ENCODE measurements at places on chromosomes 13 and 19. TPM values are rescaled to one million over a fixed set of nuclear protein-coding genes. Genes with fewer than 3 reads are reported as not detected.

SPINT2 gene
- polyA plus RNA-seq, result 0.97 TPM

PCDH8 gene
- not detected for polyA plus RNA-seq

SLC10A2 gene
- not detected for polyA plus RNA-seq

DNA sequence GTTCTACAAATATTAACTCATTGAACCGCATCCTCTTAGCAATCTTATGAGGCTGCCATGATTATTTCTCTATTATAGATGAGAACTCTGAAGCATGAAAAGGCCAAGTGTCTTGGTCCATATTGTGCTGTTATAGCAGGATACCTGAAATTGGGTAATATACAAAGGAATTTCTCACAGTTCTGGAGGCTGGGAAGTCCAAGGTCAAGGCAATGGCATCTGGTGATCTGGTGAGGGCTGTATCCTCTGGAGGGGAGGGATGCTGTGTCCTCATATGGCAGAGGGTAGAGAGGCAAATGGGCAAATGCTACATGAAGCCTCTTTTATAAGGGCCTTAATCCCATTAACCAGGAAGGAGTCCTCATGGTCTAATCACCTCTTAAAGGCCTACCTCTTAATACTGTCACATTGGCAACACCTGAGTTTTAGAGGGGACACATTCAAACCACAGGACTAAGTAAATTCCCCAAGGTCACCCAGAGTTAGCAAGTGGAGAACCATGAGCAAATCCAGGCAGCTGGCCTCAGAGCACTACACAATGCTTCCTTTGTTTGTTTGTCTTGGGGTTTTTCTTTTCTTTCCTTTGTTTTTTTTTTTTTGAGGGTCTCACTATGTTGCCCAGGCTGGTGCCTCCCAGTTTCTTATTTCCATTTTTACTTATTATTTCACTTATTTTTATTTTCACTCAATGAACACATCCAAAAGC, 55.9 kb upstream of the LATS2 start:
- no peaks in the 10 kb centered on the region for H3K36me3 ChIP-seq
- no peak overlapping the region for H3K4me3 ChIP-seq
- peak; percentile 40 for DNase-seq
- H3K4me1 ChIP-seq, result peaks cover 48% of the 10 kb centered on the region
- no peaks in the 10 kb centered on the region for H3K27me3 ChIP-seq

- H3K4me3 ChIP-seq, result no peak overlapping the region
- H3K27ac ChIP-seq, result no peak overlapping the region
- no peaks in the 10 kb centered on the region for H3K36me3 ChIP-seq
- peaks cover 13% of the 10 kb centered on the region for H3K27me3 ChIP-seq
- no peak for DNase-seq
- no peaks in the 10 kb centered on the region for H3K4me1 ChIP-seq
Measured at GRCh38 chr13:112457485-112457884, 81.3 kb downstream of the SPACA7 start.

- no peaks in the 10 kb centered on the region for H3K27me3 ChIP-seq
- 0 out of 3 replicates have a peak, but pooled peaks cover 12% of the 10 kb centered on the region for H3K36me3 ChIP-seq
- peak overlapping the region; percentile 88 for H3K4me3 ChIP-seq
- peak; percentile 70 for DNase-seq
Measured at GRCh38 chr19:14418856-14419105, 360 bp downstream of the DDX39A start.

DNA sequence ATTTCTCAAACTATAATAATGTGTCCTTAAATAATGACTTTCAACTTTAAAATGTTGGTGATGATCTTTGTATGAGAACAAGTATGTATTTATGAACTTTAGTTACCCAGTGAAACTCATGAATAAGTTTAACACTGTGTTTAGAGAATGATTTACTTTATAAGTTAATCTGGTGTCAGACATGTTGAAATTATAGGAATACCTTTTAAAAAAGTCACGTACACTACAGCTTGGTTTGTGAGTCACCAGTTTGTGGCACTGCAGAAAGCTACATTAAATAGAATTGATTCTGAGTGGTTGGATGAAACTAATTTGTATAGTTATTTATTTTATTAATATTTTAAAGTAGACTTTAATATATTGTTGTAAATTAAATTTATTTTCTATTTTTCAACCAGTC, 1366.2 kb upstream of the PCDH20 start:
- no peak for DNase-seq
- no peaks in the 10 kb centered on the region for H3K27me3 ChIP-seq
- no peaks in the 10 kb centered on the region for H3K36me3 ChIP-seq
- no peaks in the 10 kb centered on the region for H3K4me1 ChIP-seq
- H3K4me3 ChIP-seq, result no peak overlapping the region

DNA sequence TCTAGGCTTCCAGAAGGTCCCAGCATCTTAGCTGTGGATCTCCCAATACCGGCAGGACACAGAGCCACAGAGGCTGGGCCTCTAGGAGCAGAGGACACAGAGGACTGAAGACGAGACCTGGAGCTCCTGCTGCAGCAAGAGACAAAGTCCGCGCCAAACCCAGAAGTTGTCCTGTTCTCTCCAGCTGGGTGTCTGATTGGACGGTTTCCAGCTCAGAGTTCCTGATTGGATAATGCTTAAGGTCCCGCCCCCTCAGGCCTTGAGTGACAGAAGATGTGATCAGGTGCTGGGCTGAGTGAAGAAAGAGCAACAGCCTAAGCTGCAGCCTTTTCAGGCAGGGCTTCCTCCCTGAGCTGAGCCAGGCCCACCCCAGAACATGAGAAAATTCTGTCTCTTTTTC, 59.9 kb upstream of the ZNF85 start:
- H3K4me3 ChIP-seq, result no peak overlapping the region
- H3K36me3 ChIP-seq, result no peaks in the 10 kb centered on the region
- H3K27me3 ChIP-seq, result no peaks in the 10 kb centered on the region
- H3K4me1 ChIP-seq, result no peaks in the 10 kb centered on the region
- no peak overlapping the region for H3K27ac ChIP-seq

DNA sequence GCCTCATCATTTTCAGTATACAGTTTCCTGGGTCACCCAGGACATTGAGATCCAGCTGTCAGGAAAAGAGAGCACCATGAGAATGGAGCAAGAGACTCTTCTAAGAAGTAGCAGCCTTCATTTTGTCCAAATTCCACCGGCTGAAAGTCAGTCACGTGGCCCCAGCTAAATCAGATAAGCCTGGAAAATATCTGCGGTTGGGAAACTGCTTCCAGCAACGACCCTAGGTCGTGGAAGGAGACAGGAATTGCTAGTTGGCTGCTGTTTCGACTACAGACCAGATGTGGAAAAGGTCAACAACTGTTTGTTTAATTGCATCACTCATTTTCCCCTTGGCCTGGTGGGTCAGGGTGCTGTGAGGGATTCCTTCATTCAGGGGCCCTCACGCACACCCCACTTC, 107.0 kb downstream of the ZNF536 start:
- no peak overlapping the region for H3K4me3 ChIP-seq
- peaks cover 4% of the 10 kb centered on the region for H3K27me3 ChIP-seq
- no peak for DNase-seq
- 0 out of 2 replicates have a peak, but pooled peaks cover 7% of the 10 kb centered on the region for H3K4me1 ChIP-seq

DNA sequence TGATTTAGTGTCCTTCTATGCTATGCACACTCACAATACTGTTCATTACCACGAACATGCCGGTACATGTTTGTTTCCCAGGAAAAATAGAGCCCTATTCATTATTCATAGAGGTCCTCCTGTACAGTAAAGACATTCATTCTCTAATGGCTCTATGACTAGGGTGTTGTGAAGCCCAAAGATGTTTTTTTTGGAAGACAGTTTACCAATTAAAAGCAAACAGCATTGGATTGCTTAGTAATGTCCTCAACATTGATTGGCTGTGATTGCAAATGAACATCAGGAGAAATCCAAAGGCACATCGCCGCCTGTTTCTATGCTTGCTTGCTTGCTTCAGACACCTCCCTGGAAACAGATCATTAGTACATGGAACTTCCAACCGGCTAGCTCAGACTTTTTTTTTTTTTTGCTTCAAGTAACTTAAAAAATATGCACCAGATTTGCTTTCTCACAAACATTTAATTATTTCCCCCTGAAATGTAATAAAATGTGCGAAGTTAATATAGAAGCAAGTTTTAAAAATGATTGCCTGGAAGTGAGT, 8.8 kb upstream of the GPC6 start:
- no peaks in the 10 kb centered on the region for H3K36me3 ChIP-seq
- no peak overlapping the region for H3K27ac ChIP-seq
- peak; percentile 32 for DNase-seq
- peaks cover 22% of the 10 kb centered on the region for H3K4me1 ChIP-seq

GRCh38 chr19:49999371-50000010, 25.7 kb downstream of the VRK3 start:
- no peak overlapping the region for H3K27ac ChIP-seq
- no peaks in the 10 kb centered on the region for H3K27me3 ChIP-seq
- DNase-seq, result no peak
- peaks cover 67% of the 10 kb centered on the region for H3K36me3 ChIP-seq
- no peaks in the 10 kb centered on the region for H3K4me1 ChIP-seq
- H3K4me3 ChIP-seq, result no peak overlapping the region

- H3K27ac ChIP-seq, result no peak overlapping the region
- no peak overlapping the region for H3K4me3 ChIP-seq
- no peaks in the 10 kb centered on the region for H3K27me3 ChIP-seq
Measured at GRCh38 chr13:91162180-91162579, 185.3 kb upstream of the MIR17HG start.

GRCh38 chr19:30647891-30648720, 275.9 kb downstream of the ZNF536 start:
- DNase-seq, result no peak
- no peaks in the 10 kb centered on the region for H3K36me3 ChIP-seq
- H3K4me1 ChIP-seq, result no peaks in the 10 kb centered on the region
- no peak overlapping the region for H3K4me3 ChIP-seq

GRCh38 chr13:44748439-44748838, 172.3 kb upstream of the TSC22D1 start:
- DNase-seq, result no peak
- H3K36me3 ChIP-seq, result no peaks in the 10 kb centered on the region
- no peak overlapping the region for H3K27ac ChIP-seq
- no peaks in the 10 kb centered on the region for H3K4me1 ChIP-seq
- no peak overlapping the region for H3K4me3 ChIP-seq
- H3K27me3 ChIP-seq, result no peaks in the 10 kb centered on the region

DNA sequence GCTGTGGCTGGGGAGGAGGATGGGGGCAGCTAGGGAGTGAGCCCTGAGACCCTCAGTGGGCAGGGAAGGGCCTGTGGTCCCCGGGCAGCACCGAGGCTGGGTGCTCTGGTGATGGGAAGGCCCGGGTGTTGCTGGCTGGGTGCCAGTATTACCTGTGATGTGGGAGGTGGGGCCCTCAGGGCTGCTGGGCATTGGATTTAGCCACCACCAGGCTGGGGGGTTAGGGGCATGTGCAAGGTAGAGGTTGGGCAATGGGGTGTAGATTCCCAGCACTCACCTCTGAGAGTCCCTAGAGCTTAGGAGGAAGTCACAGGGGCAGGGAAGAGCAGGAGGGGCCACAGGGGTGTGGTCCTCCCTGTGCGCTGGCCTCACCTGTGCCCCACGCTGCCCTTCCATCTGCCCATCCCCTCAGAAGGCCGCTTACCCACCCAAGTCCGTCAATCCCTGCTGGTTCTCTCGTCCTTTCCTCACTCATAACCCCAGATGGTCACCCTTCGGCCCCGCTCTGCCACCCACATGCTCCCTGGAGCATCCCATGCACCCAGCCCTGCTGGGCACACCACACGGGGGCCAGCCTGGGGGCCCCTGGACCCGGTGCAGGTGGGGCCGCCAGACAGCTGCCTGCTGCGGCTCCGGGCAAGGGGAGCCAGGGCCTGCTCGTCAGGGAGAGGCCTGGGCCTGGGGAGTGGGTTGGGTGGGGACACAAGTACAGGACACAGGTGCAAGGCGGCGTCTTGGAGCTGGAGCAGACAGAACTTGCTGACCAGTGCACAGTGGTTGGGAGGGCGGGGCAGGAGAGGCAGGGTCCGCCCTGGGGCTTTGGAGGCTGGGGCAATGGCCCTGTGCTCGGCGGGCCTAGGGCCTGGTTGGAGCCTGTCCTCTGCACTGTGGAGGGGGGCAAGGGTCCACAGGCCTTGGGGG, 12.5 kb downstream of the EPN1 start:
- H3K27ac ChIP-seq, result no peak overlapping the region
- H3K4me1 ChIP-seq, result peaks cover 48% of the 10 kb centered on the region
- H3K4me3 ChIP-seq, result no peak overlapping the region
- peaks cover 54% of the 10 kb centered on the region for H3K36me3 ChIP-seq
